ENCODE measurements at places on chromosomes 3 and 15.

DNA sequence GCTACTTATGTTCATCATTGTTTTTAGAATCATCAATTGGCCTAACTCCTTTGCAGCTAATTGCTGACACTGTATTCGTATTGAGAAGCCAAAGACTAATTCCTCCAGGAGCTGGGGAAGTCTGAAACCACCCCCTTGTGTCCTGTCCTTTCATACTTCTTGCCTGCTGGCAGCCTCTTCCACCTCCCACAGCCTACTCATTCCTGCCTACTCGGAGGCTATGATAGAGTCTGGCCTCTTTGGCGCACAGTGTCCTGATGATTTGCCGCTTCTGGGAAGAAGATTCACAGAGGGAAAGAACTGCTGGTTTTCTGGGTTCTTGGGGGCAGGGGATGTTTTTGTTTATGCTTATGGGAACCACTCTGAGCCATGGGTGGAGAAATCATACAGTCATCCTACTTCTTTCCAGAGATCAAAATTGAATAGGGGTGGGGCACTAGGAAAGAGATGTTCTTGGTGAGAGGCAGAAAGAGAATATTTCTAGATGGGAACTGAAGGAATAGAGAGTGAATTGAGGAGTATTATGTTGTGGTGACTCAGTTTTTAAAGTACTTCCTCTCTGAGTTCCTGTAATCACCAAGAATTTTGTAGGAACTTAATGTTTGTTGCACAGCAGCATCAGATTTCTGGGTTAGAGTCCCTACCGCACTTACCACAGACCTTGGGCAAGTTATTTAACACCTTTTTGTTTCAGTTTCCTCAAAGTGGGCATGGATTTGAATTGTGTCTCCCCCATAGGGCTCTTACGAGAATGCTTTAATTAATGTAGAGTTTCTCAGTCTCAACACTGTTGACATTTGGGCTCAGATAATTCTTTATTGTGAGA is 22.1 kb upstream of the SCAANT1 start:
- DNase-seq, result no peak

- DNase-seq, result no peak
Measured at GRCh38 chr3:99833617-99834205, 16.0 kb downstream of the CMSS1 start.

- DNase-seq, result no peak
Measured at GRCh38 chr3:197682713-197683112, 54.0 kb downstream of the RUBCN start.

DNA sequence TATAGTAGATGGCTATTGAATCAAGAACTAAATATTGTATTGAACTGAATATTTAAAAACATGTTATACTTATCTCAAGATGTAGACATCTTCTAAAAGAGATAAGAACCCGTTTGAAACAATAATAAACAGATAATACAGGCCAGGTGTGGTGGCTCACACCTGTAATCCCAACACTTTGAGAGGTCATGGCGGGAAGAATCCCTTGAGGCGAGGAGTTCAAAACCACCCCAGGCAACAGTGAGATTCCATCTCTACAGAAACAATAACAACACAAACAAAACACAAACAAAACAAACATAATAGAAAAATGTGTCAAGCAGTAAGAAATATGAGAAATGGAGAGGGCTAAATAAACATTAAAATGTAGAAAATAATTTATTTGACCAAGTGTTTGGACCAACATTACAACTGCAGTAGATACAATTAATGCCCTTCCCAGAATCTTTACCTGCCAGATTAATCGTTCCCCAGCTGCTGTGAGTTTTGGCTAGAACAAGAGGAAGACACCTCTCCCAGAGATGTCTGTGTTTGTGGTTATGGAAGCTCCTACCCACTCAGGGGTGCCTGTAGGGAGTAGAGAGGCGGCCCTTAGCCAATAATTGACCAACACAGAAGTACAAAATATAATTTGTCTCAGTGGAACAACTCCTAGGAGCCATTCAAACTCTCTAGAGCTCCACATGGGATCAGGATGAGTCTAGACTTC is 111.9 kb upstream of the AGTR1 start:
- DNase-seq, result no peak

DNA sequence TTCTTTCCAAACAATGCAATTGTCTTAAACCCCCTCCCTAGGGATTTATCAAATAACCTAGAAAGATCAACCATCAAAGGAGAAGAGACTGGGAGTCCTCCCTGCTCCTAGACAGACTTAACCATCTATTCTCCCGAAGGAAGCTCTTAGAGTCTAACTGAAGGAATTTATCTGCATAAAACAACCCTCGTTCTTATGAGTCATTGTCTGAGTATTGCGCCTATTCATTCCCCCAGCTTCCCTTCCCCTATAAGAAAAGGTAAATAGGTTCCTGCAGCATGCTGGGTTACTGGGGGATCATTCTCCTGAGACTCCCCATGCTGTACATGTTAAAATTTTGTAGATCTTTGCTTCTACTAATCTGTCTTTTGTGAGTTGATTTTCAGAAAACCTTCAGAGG is 412.7 kb downstream of the OCA2 start:
- DNase-seq, result no peak

DNA sequence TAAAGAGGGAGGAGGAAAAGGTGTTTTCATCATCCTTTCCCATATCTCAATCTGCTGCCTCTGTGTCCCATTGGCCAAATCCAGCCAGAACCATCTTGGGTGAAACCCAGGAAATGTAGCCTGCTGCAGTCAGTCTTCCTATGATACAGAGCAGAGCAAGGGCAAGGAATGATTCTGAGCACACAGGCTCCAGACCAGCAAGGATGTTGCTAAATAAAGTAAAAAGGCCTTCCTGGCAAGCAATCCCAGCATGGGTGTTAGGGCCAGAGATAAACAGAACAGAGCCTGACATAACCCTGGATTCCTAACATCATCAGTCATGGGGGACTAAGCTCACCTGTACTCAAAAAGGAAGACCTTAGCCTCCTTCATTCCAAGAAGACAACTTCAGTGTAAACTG is 90.7 kb upstream of the AGTR1 start:
- no peak for DNase-seq

GRCh38 chr15:58243070-58243469 is 104.9 kb downstream of the AQP9 start:
- DNase-seq, result no peak

GRCh38 chr3:112632596-112632995 is 8.3 kb downstream of the CCDC80 start:
- no peak for DNase-seq

GRCh38 chr15:36778531-36778930 is 199.1 kb downstream of the CDIN1 start:
- no peak for DNase-seq

- DNase-seq, result no peak
Measured at GRCh38 chr15:81118361-81118760, 15.7 kb upstream of the CFAP161 start.

GRCh38 chr3:121719423-121719822 is 30.1 kb downstream of the GOLGB1 start:
- DNase-seq, result no peak

DNA sequence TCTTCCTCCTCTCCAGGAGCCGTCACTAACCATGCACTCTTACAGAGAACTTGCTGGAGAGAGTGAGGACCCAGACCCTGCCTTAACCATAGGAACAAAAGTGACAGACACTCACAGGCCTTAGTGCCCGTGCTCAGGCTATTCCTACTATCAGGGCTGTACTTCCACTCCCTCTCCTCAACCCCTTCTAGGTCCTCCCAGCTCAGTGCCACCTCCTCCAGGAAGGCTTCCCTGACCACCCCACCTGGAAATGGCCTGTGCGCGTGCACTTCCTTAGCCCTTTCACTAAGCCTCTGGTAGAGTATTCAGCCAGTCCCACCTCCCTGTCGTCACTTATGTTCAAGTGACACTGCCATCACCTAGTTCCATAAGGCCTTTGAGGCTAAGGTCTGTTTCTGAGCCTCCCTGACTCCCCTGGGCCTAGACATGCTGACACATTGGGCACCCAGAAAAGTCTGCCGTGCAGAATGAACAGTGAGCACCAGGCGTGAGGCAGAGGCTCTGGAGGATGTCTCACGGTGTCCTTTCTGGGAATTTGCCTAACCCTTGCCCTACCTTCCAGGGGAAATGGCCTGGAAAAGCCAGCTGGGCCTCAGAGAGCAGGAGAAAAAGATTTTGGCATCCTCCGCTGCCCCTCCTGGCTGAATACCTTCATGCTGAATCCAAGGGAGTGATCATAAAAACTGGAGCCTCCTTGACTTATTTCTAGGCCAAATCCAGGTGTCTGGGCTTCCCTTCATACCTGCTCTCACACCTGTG is 108.6 kb upstream of the SMAD3 start:
- DNase-seq, result no peak

DNA sequence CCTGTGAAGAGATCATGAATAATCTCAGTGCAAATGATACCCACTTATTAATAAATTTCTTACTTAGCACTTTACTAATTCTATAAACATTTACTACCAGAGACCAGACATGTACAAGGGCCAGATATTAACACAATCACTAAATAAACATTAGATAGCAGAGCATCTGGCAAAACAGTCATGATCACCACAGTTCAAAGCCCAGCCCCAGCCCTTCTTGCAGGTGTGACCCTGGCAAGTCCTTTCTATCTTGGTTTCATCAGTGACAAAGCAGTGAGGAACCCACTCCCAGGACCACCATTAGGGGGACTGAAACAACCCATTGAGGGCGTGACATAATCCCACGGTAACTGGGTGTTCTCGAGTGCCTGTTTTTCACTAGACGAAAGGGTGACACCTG is 11.6 kb downstream of the ZXDC start:
- DNase-seq, result no peak

GRCh38 chr15:60651734-60652141 is 172.8 kb upstream of the ICE2 start:
- DNase-seq, result no peak

DNA sequence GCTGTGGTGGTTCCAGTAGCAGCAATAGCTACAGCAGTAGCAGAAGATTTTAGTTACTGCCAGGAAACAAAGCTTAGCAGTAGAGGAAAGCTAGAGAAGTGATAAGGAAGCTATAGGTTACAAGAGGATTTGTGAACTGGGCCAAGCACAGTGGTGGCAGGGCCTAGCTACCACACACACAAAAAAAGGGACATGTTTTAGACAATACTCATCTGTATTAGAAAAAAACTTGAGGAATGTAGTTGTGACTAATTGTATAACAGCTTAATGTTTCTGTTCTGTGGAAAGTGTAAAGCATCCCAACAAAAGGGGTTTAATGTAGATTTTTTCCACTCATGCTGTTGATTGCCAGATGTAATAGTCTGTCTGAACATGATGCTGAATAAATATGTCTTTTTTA is 29.9 kb upstream of the PFN2 start:
- DNase-seq, result no peak

Measured in esophagus squamous epithelium (tissue), 5 donors.